ENCODE measurements at places on chromosomes 13 and 19. TPM values are rescaled to one million over a fixed set of nuclear protein-coding genes. Genes with fewer than 3 reads are reported as not detected.

- DNase-seq = no peak
These were observed 27.9 kb upstream of the IGFL1 start for GRCh38 chr19:46201454-46202310.

DNA sequence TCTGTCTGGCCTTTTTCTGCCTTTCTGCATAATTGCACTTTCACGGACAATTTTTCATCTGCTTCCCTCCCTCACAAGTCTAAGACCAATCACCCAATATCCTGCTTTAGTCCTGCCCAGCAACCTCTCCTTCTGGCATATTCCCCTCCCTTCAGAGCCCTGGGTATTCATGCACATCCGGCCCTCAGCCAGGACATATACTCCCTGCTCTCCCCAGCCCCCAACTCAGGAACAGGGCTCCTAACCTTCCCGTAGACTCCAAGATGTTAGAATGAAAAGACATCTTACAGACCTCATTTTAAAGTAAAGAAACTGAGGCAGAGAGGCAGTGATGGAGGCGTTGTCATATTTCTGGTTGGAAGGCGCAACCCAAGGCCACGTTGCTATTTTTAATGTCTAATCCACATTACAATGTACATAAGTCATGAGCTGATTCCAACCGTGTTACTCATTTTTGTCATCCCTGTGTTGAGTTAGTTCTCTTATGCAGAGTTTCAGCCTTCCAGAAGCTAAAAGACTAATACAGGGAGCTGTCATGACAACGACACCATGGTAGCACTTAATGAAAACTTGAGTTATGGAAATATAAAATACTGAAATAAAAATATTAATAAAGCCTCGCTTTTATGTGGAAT lies 209.2 kb downstream of the TSHZ3 start:
- DNase-seq = no peak

DNA sequence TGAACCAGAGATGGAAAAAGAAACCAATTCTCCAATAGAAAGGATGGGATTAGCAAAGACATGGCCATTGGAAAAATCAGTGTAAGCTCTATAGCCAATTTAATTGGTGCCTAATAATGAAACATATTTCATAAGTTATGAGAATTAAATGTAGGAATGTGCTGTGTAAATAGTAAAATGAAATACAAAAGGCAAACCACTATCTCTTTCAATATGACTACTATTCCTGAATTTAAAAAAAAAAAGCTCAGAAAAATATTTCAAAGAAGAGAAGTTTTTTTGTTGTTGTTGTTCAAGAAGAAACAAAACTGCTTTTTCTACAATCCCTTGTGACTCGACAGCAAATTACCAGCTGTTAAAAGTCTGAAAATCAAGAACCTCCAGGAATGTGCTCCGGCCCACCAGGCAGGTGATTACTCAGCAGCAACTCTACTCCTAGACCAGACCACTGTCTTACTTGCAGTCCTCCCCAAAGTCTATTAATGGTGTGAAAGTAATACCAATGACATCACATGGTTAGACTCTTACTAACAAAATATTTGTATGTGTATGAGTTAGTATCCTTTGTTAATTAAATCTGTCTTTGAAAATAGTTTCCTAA lies 362.4 kb downstream of the KCTD12 start:
- DNase-seq = no peak

GRCh38 chr13:76293346-76293745 lies 592.9 kb downstream of the KCTD12 start:
- DNase-seq = no peak

- no peak for DNase-seq
These were observed 199.2 kb downstream of the DLEU7 start for GRCh38 chr13:50644081-50644871.

DNA sequence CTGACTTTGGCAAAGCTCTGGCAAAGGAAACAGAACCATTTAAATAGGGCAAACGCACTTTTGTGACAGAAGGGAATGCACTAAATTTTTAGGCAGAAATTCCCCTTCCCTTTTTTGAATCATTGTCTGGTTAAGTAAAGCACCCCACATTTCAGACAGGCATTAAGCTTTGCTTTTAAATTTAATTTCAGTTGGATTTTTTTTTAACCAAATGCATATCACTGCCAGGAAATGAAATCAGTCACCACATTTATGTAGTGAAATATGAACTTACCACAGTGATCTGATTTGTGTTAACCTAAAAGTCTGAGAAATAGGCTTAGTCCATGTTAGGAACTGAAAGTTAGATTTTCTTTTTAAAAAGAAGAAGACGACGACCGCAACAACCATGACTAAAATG lies 10.8 kb downstream of the GPR183 start:
- no peak for DNase-seq

- DNase-seq = no peak
These were observed 221.1 kb upstream of the EDNRB start for GRCh38 chr13:78139765-78140164.

DNA sequence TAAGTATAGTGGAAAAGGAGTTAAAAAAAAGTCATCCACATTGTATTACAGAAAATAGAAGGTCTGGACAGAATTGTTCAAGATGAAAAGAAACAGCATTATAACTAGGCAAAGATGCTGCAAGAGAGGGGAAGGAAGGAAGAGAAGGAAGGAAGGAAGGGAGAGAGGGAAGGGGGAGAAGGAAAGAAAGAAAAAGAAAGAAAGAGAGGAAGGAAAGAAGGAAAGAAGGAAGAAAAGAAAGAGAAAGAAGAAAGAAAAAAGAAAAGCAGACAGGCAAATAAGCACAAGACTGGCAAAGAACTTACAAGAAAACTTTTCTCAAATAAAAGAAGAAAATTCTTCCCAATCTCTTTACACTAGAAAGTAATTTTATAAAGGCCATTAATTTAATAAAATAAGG lies 15.1 kb upstream of the FLT1 start:
- DNase-seq = no peak

- no peak for DNase-seq
These were observed 1556.0 kb downstream of the EFNB2 start for GRCh38 chr13:104979281-104980030.

GRCh38 chr13:58097831-58098230 lies 466.3 kb downstream of the PCDH17 start:
- no peak for DNase-seq

DNA sequence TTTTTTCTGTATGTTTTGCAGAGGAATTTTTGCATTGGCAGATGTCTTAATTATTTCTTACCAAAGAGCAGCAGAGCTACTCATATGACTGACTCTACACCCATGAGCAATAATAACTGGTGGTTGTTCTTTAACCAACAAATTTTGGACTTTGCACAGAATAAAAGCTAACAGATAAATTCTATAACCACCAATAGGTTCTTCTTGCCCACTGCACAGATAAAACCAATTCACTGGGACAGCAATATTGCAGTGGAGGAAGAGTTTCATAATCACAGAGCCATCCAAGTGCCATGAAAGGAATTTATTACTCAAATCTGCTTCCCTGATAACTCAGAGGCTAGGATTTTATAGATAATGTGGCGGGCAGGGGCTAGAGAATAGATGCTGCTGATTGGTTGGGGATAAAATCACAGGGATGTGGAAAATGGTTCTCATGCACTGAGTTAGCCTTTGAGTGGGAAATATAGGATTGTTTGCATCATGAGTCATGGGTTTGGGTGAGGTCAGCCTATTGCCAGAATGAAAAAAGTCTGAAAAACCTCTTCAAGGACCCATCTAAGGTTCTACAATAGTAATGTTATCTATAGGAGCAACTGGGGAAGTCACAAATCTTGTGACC lies 104.3 kb upstream of the PCDH17 start:
- no peak for DNase-seq

- no peak for DNase-seq
These were observed 21.5 kb upstream of the FOSB start for GRCh38 chr19:45446295-45446694.

DNA sequence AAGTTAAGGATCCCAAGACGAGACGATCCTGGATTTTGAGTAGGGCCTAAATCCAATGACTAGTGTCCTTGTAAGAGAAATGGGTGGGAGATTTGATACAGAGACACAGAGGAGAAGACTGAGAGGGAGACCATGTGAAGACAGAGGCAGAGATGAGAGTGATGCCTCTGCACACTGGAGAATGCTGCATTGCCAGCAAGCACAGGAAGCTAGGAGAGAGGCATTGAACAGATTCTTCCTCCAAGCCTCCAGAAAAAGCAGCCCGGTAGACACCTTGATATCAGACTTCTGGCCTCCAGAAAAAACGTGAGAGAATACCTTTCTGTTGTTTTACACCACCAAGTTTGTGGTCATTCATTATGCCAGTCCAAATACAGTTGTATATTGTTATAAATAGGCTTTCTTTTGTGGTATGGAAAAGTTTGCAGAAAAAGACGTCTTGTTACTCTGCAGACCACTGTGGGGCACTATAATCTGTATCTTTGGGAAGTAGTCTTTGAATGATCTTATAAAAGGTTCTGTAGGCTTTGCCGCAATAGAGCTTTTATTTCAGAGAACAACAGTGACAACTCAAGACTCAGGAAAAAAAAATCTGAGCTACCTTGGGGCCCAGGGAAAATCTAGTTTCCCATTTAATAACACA lies 17.9 kb upstream of the RFC3 start:
- no peak for DNase-seq

DNA sequence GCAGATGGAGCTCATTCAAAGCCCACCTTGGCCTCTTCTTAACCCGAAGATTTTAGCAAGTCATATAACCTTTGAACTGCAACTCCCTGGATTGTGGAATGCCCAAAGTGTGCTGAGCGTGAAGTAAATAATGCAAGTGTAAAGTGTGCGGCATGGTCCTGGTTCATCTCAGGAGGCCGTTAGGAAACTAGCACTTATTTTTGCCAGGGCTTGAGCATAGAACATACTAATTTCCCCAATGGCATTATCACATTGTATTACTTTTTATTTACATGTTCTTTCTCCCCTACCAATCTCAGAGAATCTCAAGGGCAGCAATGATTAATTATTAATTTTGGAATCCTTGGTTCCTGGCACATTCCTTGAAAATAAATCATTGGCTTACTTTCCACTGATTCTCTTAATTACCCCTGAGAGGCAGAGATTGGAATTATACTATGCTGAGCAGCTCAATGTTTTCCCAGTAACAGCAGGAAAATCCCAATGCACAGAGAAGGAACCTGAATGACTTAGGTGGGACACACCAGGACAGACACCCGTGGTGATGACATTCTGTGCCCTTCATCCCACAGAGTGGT lies 128.8 kb upstream of the GJB6 start:
- DNase-seq = no peak

DNA sequence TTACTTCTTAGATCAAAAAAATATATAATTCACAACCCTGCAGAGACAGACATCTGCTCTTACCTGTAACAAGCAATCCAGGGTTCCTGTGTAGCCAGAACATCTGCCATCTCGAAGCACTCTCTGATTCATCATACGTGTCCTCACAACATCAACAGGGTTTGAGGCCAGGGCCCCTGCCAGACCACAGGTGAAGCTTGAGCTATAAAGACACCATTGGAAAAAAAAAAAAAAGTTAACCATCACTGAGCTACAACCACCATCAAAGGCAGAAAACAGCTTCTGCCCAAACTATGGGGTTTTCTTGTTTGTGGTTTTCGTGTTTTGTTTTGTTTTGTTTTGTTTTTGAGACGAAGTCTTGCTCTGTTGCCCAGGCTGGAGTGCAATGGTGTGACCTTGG lies 19.3 kb downstream of the SLC25A30 start:
- DNase-seq = no peak

DNA sequence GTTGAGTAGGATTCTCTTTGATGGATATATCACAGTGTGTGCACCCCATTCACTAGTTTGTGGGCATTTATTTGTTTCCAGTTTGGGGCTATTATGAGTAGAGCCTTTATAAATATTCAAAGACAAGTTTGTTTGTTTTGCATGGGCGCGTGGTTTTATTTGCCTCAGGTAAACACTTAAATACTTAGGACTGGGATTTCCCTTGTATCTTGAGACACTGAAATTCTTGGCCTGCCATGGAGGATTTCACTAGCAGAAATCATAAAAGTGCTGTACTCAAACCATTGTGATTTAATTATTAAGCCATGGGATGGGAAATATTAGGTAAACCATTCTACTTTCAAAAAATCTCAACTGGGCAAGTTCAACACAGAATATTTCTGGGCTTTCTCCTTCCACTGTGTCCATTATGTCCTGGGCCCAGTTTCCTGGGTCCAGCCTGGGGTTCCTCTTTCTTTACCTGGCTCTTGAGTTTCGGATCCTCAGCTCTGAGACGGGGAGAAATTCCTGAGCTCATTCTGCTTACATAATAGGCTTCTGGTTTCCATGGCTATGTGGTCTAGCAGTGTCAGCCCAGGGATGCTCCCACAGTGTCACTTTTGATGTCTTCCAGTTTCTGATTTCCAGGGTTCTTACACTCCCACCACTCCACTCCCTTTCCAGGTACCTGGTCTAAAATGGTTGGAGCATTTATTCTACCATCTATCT lies 14.4 kb downstream of the MYO16 start:
- DNase-seq = no peak

- DNase-seq = no peak
These were observed 171.2 kb downstream of the ITGBL1 start for GRCh38 chr13:101623470-101624209.

GRCh38 chr19:3162418-3163229 lies 15.9 kb upstream of the S1PR4 start:
- DNase-seq = no peak

HS6ST3 gene
- 8.7 TPM for total RNA-seq

LRFN3 gene
- total RNA-seq = 15.6 TPM

LSM7 gene
- total RNA-seq = 51.8 TPM

CEACAM16 gene
- total RNA-seq = not detected

ARHGEF1 gene
- 13.5 TPM for total RNA-seq

ATP4B gene
- total RNA-seq = not detected

IGSF23 gene
- not detected for total RNA-seq

IRGC gene
- not detected for total RNA-seq
